WTC11 (cell line): ENCODE measurements at places on chromosomes 4 and X. TPM values are rescaled to one million over a fixed set of nuclear protein-coding genes. Genes with fewer than 3 reads are reported as not detected.

DNA sequence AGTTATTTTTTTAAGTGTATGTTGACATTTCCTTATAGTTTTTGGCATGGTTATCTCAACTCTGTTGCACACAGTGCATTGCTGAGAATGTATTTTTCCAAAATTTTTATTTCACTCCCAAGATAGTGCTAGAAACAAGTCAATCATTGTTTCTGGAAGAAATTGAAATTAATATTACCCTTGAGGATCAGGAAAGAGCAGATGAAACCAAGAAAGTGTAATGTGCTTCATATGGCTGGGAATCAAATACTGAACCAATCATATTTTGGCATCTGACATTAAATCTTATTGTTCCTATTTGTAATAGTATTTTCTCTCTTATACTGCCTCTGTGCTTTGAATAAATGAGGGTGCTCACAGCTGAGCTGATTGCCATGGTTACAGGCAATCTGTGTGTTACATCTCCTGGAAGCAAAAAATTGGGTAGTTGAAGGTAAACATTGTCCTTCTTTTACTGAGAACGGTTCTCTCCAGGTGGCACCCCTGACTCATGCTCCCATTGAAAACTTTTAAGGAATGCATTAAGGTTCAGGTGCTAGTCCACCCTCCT is 358.2 kb upstream of the NR3C2 start:
- DNase-seq = no peak

Gene FGF13
- total RNA-seq = 32.1 to 32.7 TPM (median 32.2 TPM) in 3 replicates

- DNase-seq = no peak
Measured at GRCh38 chrX:22357621-22358020, 84.9 kb downstream of the CBLL2 start.

- DNase-seq = no peak
Measured at GRCh38 chr4:151792995-151793394, 32.2 kb upstream of the GATB start.

GRCh38 chrX:39733745-39734144 is 364.0 kb downstream of the BCOR start:
- DNase-seq = no peak

- DNase-seq = no peak
Measured at GRCh38 chrX:71606536-71607216, 11.6 kb downstream of the CXCR3 start.

- peak; percentile 20 for DNase-seq
Measured at GRCh38 chr4:90580326-90580725, 453.1 kb downstream of the CCSER1 start.

Gene TLR10
- total RNA-seq = 0.30 TPM in 1 of 3 replicates, not detected in the others

GRCh38 chrX:2425286-2426071 is 75.3 kb downstream of the DHRSX start:
- DNase-seq = peak; percentile 26

DNA sequence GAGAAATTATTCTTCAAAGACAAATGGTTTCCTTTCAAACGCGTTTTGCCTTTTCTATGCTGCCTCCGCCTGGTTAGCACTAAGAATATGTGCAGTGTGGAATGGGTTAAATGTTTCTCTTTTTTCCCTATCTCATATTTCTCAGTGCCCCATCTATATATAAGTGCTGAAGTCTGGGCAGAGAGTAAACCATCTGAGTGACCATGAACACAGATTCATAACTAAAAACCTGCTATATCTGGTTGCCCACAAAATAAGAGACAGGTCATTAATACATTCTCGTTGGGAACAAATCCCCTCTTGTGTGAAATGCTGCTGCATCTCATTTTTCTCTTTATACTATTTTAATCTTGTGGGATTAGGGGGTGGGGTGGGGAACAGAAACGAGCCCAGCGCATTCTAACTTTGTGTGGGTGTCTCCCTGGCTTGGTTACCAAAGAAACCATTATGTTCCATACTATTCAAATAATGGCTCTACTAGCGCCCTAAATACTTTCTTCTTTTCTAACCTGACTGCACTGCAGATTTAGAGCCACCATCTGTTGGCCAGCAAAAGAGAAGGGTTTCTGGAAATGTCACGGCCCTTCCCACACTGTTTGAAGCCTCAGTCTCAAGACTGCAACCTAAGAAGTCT is 42.2 kb upstream of the PTCHD1 start:
- DNase-seq = no peak

GRCh38 chr4:6560416-6561172 is 14.4 kb upstream of the MAN2B2 start:
- DNase-seq = no peak
